Activated naive CD8-positive, alpha-beta T cell treated with anti-CD3 and anti-CD28 coated beads for 36 hours (primary cell): ENCODE measurements at places on chromosomes 3 and 15.

- no peak overlapping the region for H3K4me3 ChIP-seq
- no peak overlapping the region for H3K27ac ChIP-seq
- H3K27me3 ChIP-seq = peaks cover 3% of the 10 kb centered on the region
Observed at GRCh38 chr3:140341203-140341602, 336.7 kb upstream of the TRIM42 start.

- no peak overlapping the region for H3K4me3 ChIP-seq
- no peak overlapping the region for H3K27ac ChIP-seq
- no peaks in the 10 kb centered on the region for H3K36me3 ChIP-seq
- no peaks in the 10 kb centered on the region for H3K27me3 ChIP-seq
- no peaks in the 10 kb centered on the region for H3K4me1 ChIP-seq
- DNase-seq = peak; percentile 9
Observed at GRCh38 chr3:38960953-38961622, 90.7 kb downstream of the SCN11A start.

- no peak overlapping the region for H3K27ac ChIP-seq
- no peaks in the 10 kb centered on the region for H3K27me3 ChIP-seq
- DNase-seq = no peak
- no peaks in the 10 kb centered on the region for H3K4me1 ChIP-seq
- no peak overlapping the region for H3K4me3 ChIP-seq
Observed at GRCh38 chr3:160001148-160001760, 12.6 kb downstream of the IL12A start.

DNA sequence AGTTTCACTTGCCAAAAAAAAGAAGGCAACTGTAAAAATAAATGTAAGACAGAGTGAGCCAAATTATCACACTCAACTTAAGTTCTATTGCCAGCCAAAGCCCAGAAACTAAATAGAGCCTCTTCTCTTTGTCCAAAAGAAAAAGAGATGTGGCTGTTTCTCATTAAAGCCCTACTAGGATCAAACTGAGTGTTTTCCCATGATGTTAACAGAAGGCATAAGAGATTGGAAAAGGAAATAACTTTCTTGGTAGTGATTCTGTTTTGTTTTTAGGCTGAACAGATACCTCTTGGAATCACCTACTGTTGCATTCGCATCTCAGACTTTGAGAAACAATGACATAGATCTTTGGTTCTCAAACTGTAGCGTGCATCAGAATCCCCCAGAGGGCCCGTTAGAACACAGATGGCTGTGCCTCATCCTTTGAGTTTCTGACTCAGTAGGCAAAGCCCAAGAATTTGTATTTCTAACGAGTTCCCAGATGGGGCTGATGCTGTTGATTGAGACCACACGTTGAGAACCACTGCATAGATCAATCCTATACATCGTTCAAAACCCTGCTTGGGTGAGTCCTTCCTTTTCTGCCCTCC lies 42.5 kb upstream of the SRGAP3 start:
- H3K4me3 ChIP-seq = no peak overlapping the region

DNA sequence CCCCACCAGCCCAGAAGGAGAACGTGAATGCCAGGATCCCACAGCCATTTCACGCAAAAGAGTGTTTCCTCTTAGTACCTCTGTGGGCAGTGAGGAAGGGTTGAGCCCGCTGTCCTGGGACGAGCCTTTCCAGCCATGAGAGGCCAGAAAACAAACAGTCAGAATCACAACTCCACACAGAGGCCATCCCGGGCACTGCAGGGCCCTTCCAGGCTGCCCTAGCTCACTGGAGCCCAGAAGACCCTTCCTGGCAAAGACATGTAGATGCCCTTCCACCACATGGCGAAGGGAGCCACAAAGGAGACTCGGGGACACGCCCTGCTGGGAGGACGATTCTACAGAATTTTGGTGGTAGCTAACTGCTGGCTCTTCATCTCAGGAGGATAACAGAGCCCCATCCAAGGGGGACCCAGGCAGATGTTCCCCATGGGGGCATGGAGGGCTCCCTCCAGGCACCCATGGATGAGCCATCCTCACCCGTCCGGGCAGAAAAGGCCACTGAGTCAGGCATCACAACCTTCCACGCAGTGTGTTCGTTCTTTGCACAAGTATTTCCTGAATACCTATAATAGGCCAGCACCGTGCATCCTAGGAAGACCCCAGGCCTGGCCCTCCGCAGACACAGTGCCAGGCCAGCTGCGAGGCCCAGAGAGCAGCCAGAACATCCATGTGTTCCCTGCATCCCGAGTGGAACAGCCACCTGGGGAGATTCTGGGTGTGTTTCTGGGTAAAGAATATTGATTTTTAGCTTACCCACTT lies 47.2 kb downstream of the SLC12A8 start:
- DNase-seq = no peak
- H3K27ac ChIP-seq = no peak overlapping the region
- H3K4me3 ChIP-seq = no peak overlapping the region
- no peaks in the 10 kb centered on the region for H3K27me3 ChIP-seq

DNA sequence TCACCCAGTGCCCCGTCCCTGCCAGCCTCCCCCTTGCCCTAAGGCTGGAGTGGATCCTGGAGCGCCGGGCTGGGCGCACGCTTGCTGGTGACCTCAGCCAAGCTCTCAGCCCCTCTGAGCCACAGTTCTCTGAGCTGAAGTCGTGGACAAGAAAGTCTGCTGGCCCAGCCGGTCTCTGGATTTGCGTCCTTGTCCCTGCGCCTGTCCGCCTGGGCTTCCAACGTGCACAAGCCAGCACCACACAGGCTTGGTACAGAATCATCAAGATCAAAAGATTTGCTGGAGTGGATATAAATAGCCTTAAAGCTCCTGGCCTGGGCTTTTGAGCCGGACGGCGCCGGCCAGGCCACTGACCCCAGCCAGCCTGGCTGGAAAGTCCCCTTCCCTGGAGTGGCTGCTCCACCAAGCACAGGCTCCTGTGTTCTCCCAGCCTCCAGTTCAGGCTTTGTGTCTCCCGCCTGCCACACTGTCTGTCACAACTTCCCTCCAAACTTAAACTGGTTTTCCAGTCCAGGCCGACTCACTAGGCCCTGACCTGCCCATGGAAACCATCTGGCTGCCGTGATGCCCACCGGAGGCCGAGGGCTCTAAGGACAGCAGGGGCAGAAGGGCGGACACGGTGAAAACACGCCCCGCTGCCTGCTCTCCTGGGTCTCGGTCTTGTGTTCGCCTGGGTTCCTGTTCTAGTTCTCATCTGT lies 156.2 kb downstream of the NUP210 start:
- H3K27ac ChIP-seq = no peak overlapping the region
- H3K27me3 ChIP-seq = peaks cover 4% of the 10 kb centered on the region
- no peaks in the 10 kb centered on the region for H3K36me3 ChIP-seq
- no peak for DNase-seq

- no peak overlapping the region for H3K4me3 ChIP-seq
- no peaks in the 10 kb centered on the region for H3K36me3 ChIP-seq
- DNase-seq = no peak
- H3K4me1 ChIP-seq = peaks cover 16% of the 10 kb centered on the region
Observed at GRCh38 chr3:44048196-44048924, 193.3 kb upstream of the TOPAZ1 start.
